ENCODE measurements at places on chromosomes 6 and 20.

DNA sequence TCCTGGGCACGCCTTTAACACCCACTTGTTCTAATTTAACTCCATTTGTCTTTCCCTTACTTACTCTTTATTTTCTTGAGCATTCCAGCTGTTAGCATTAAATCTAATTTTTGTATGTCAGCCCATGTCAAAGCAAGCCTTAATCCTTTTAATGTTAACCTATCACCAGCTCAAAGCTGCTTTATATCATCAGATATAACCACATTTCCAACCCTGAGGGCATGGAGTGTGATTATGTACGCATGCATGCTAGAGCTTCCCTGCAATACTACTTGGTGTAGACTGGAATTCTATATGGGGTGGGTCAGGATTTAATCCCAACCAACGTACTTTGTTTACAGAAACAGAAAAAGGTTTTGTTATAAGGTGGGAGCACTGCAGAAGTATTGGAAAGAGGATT, 139.4 kb upstream of the HMGN3 start:
- DNase-seq = no peak

GRCh38 chr20:23244156-23244915, 106.3 kb upstream of the NXT1 start:
- DNase-seq = peak; percentile 3

GRCh38 chr20:47027456-47027855, 132.8 kb downstream of the EYA2 start:
- no peak for DNase-seq

DNA sequence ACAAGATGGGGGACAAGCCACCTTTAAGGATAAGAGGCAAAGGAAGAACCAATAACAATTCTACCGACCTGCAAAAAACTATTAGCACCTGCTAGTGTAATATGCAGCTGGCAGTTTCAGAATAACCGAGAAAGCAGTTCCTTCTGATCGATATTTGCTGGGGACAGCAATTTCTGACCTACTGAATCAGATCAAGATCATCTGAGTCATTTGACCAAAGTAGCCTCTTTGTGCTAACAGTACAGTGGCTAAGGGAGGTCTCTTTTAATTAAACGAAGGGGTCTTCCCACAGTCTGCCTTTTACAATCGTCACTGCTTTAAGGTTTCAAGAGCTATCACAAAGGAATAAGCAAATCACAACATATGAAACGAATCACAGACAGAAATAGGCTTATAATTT, 318.9 kb downstream of the BTBD9 start:
- no peak for DNase-seq

DNA sequence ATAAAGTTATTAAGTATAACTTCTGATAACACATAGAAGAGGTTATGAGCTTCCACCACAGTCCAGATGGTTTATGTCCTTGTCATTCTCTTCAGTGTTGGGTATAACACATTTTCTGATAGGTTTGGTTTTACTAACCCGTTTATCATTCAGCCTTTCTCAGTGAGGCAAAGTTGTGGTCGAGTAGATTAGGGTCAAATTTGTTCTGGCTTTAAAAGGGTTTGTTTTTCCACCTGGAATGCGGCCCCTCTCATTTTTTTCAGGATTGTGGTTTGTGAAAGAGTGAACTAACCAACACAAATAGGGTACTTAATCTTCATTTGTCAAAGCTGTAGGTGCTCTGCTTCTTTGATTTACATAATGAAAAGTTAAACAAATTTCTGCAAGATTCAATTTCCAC, 204.2 kb upstream of the ASCC3 start:
- DNase-seq = no peak

- no peak for DNase-seq
These were observed 1.0 kb upstream of the TOMM34 start for GRCh38 chr20:44961011-44961869.

DNA sequence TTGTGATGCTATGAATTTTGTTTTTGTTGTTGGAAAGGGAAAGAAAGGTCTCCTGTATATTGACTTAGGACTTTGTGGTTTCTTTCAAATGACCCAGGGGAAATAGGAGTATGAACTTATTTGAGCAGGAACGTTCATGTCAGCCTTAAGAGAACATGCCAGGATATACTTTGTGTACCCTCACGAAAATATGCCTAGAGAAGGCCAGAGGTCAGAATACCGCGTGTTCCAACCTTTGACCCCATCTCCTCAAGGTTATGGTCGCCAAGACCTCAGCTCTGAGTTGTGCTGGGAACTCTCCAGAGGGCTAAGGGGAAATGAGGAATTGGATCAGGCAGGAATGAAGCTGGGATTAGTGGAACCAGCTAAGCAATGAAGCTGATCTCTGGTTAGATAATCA, 11.5 kb downstream of the TTLL9 start:
- DNase-seq = no peak

DNA sequence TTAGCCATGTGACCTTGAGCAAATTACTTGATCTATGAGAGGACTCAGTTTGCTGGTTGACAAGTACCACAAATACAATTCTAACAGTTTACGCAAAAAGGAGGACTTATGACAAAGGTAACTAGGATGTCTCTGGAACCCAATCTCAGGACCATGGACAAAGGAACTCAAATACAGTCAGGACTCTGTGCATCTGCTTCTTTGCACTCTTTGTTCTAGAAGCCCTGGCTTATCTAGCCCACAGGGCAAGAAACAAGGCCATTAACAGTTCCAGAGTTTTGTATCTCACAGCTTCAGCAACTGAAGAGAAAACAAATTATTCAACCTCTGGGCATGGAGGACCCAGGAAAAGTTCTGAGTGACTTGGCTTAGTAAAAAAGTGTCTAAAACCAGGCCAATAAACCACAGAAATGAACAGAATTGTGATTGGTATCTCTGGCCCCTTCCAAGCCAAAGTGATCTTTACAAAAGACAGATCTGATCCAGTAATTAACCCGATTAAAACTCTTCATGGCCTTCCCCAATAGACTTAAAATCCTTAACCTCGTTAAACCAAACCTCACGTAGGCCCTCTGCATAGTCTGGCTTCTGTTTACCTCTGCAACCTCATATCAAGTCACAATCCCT, 5.9 kb downstream of the WASF1 start:
- no peak for DNase-seq

DNA sequence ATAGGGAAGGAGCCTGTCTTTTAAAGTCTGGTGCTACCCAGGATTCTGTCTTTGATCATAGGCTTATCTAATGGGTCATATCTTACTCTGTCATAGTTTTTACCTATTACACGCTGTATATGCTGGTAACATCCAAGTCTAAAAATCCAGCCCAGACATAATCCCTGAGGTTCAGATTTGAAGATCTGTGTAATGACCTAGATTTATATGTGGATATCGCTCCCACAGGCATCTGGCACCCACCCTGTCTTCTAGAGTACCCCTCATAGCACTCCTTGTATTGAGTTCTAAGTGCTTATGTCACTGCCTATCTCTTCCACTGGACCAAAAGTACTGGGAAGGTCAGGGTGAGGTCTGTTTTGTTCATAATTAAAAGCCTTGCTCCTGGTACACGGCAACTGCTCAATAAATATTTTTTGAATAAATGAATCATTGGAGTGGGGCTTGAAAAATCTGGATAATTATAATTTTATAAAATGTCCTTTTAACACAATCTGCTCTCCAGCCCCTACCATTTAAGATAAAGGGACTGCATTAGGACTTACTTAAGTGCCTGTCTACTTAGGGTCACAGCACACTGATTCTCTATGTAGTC, 136.4 kb downstream of the FUT9 start:
- DNase-seq = no peak

DNA sequence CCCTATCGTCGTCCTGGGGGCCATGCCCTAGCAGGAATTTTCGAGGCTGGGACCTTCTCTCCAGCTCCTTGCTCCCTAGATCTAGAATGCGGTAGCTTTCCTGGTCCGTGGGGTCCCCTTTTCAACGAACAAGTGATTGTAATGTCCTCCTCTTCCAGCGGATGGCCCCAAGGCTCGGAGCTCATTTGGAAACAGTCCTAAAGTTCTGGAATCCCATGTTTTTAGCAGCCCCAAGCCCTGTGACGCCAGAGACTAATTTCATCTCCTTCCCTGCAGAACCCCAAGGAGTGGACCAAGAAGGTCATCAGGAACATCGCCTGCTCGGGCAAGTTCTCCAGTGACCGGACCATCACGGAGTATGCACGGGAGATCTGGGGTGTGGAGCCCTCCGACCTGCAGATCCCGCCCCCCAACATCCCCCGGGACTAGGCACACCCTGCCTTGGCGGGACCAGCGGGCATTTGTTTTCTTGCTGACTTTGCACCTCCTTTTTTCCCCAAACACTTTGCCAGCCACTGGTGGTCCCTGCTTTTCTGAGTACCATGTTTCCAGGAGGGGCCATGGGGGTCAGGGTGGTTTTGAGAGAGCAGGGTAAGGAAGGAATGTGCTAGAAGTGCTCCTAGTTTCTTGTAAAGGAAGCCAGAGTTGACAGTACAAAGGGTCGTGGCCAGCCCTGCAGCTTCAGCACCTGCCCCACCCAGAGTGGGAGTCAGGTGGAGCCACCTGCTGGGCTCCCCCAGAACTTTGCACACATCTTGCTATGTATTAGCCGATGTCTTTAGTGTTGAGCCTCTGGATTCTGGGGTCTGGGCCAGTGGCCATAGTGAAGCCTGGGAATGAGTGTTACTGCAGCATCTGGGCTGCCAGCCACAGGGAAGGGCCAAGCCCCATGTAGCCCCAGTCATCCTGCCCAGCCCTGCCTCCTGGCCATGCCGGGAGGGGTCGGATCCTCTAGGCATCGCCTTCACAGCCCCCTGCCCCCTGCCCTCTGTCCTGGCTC, 48.5 kb downstream of the PYGB start:
- DNase-seq = peak; percentile 60

DNA sequence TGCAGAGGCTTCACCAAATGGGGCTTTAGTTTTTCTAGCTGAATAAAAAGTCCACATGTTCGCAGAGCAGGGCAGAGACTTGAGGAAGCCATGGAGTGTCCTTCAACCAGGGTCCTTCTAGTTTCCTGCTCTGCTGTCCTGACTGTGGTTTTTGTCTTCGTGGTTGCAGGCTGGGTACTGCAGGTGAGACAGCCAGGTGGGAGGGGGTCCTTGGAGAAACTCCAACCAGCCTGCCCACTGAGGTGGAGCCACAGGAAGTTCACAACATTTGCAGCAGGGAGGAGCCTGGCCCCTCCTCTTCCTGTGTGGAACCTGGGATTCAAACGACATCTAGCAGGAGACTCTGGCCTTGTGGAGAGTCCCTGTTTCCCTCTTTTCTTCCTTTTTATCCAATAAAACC, 68.8 kb upstream of the MYLIP start:
- no peak for DNase-seq

GRCh38 chr6:125804264-125804663, 13.5 kb downstream of the NCOA7 start:
- DNase-seq = no peak

DNA sequence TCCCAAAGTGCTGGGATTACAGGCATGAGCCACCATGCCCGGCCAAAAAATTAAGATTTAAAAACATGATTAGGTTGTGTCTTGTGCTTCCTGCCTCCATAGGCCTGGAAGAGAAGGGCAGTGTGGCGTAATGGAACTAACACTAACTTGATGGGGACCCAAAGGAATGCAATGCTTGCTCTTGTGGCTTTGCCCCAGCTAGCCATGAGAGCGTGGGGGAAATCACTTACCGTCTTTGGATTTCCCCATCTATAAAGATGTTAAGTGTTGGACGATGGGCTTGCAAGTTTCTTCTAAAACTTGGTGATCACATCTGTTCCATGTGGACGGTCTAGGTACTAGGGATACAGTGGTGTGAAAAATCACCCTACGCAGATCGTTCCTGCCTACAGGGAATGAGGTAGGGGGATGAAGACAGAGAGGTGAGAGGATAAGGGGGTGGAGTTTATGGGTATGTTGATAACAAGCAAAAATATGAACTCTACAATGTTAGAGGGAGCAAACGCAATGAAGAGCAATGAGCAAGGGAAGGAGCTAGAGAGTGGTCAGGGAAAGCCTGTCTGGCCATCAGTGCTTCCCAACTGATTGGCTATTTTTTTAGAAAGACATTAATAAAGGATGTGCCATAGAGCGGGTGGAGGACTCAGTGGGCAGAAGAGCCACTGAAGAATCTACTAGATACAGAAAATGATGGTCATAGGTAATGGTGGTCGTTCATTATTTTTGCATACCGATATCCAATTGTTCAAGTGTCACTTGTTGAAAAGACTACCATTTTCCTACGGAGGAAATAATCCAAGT, 165.2 kb downstream of the BCAS1 start:
- DNase-seq = no peak

GRCh38 chr6:12367412-12367811, 77.3 kb downstream of the EDN1 start:
- DNase-seq = no peak

DNA sequence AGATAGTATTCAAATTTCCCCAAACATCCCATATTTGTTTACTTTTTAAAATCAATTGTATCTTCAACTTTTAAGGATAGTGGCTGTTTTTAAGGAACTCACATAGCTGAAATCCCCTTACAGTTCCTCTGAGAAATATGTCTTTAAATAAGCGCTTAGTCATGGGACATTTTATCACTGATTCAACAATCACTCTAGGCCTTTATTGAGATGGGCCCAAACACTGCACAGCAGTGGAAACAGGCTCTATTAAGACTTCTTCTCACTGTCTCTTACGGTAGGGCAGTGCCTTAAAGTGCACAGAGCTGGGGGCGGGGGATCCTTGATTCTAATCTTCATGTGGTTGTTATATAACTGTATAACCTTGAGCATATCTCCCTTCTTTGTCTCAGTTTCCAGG, 59.8 kb upstream of the RREB1 start:
- peak; percentile 26 for DNase-seq

DNA sequence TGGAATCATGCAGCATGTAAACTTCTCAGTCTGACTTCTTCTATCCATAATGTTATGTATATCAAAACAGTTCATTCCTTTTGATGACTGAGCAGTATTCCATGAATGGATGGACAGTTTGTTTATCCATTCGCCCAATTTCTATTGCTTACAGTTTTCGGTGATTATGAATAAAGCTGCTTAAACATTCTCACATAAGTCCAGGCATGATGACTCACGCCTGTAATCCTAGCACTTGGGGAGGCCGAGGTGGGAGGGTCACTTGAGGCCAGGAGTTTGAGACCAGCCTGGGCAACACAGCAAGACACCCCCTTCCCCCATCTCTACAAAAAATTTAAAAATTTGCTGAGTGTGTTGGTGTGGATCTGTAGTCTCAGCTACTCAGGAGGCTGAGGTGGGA, 22.9 kb upstream of the HMGA1 start:
- no peak for DNase-seq

DNA sequence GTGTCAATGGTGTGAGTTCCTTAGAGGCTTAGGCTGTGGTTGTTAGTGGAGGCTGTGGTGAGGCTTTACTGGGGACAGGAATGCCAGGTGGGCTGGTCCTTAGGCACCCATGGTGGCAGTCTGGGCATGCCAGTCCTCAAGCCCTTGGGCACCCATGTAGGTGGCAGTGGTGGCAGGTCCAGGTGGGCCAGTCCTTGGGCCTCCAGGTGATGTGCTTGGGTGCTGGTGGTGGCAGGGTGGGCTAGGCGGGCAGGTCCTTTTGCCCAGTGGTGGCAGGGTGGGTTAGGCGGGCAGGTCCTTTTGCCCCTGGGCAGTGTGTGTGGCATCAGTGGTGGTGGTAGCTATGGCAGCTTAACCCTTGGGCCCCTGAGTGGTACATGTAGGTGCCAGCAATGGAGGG, 133.8 kb downstream of the FLRT3 start:
- DNase-seq = no peak

GRCh38 chr20:4167261-4168021, 152.1 kb upstream of the RNF24 start:
- DNase-seq = no peak
